Brain microvascular endothelial cell (primary cell): ENCODE measurements at places on chromosomes 2 and 18.

GRCh38 chr2:198016243-198016642 is 211.8 kb downstream of the PLCL1 start:
- no peak for DNase-seq

- DNase-seq, result no peak
Measured at GRCh38 chr2:239586651-239587310, 186.0 kb upstream of the HDAC4 start.

DNA sequence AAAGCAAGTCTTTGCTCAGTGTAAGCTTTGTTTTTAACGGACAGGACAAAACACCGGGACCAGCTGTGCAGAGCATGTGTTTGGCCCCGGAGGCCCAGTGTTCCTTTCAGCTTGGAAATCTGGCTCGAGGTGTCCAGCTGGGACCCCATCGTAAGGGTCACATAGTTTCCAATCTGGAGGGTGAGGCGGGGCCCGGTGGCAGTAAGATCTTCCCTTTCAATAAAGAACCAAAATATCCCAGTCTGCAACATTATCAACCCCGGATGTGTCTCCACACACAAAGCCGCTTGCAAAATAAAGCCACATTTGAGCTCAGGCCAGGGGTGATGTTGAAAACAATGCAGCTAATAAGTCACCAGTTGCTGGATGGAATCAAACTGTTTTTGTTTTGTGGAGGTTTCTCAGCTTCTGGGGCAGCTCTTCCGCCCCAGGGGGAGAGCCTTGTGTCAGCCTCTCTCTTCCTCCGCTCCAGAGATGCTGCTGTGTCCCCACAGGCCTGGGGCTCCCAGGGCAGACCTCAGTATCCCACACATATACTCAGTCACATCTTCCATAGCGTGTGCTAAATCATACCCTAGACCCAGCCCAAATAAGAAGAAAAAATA is 138.6 kb upstream of the GLI2 start:
- peak; percentile 56 for DNase-seq

DNA sequence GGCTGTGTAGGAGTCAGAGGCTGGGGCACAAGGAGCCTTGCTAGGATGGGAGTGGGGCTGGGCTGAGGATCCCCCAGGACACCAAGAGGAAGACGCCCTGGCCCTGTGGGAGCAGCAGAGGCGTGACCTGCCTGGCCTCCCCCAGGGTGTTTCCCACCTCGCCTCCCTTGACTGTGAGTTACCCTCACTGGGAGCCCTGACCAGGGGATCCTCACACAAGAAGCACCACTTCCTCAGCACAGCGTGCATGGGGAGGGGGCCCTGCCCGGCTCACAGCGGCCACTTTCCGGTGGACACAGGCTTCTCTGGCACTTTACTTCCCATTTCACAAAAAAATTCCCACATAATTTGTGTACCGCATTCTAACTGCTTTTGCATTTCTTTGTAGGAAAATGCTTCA is 187.7 kb downstream of the EIPR1 start:
- DNase-seq, result no peak

DNA sequence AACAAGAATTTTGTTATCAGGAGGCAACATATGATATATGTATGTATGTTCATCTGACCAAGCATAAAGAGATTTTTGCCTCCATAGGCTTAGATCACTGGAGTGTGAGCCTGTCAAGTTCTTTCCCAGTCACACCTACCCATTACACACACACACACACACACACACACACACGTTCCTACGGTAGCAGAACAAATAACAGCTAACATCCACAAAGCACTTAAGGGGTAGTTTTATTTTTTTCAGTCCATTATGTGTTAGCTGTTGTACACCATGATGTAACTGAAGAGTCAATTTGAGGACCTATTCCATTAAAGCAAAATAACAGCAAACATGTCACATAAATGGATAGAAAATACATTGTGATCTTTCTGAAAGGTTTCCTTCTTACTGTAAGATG is 39.5 kb downstream of the UGP2 start:
- DNase-seq, result no peak

- no peak for DNase-seq
Measured at GRCh38 chr18:26046419-26047077, 43.9 kb downstream of the SS18 start.

- no peak for DNase-seq
Measured at GRCh38 chr18:57831597-57832377, 28.7 kb upstream of the ATP8B1 start.
